Endothelial cell (in vitro differentiated cells): ENCODE measurements at places on chromosomes 2 and 18. TPM values are rescaled to one million over a fixed set of nuclear protein-coding genes. Genes with fewer than 3 reads are reported as not detected.

- DNase-seq: no peak
Measured at GRCh38 chr2:159946326-159946999, 116.0 kb downstream of the PLA2R1 start.

- no peak for DNase-seq
Measured at GRCh38 chr2:47009253-47009767, 93.7 kb upstream of the MCFD2 start.

GRCh38 chr2:174438146-174438886 lies 42.8 kb downstream of the SCRN3 start:
- no peak for DNase-seq

UGT1A10 gene
- total RNA-seq: not detected

DCDC2C gene
- not detected for total RNA-seq

GRCh38 chr2:26058390-26058789 lies 24.5 kb downstream of the RAB10 start:
- no peak for DNase-seq

MEIS1 gene
- 13.3 TPM for total RNA-seq

GRCh38 chr18:25962176-25962575 lies 128.2 kb downstream of the SS18 start:
- no peak for DNase-seq
